ENCODE measurements at places on chromosomes 7 and 10.
A peak's percentile ranks its signal among the peaks of the same experiment; 100 is the strongest.

- peak; percentile 84 for DNase-seq
Measured at GRCh38 chr10:71383972-71384687, 12.6 kb upstream of the CDH23 start.

DNA sequence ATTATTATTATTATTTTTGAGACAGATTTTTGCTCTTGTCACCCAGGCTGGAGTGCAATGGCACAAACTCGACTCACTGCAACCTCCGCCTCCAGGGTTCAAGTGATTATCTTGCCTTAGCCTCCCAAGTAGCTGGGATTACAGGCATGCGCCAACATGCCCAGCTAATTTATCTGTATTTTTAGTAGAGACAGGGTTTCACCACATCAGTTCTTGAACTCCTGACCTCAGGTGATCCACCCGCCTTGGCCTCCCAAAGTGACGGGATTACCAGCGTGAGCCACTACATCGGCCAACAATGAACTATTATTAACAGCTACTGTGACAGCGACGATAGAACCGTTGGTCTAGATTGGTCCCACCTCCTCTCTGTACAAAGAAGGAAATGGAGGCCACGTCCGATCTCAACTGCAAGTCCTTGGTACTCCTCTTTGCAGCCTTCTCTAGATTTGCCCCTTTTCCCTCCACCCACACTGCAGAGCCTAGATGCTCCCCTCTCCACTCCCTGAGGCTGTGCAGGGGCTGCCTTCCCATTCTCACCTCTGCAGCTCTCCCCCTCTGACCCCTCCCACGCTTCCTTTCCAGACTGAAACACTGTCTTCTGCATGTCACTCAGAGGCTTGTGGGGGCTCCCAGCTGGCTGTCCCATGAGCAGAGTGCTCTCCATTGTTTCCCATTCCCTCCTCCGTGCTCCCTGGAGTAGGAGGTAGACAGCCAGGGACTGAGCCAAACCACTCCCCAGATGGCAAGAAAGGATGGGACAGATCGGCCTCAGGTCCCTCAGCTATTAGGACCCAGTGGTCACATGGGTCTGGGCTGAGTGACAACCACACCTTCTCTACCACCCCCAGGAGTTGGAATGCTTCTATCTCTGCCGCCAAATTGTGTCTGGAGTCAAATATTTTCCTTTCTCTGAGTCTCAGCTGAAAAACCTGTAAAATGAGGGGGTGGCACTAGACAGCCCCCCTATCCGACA, 2.3 kb downstream of the LOXL4 start:
- DNase-seq: no peak

GRCh38 chr10:72954596-72955554, at the start of gene PLA2G12B:
Gene PLA2G12B (minus strand): TSS chr10:72954806. CDS start chr10:72954685, 121 bp downstream.
- no peak for DNase-seq

DNA sequence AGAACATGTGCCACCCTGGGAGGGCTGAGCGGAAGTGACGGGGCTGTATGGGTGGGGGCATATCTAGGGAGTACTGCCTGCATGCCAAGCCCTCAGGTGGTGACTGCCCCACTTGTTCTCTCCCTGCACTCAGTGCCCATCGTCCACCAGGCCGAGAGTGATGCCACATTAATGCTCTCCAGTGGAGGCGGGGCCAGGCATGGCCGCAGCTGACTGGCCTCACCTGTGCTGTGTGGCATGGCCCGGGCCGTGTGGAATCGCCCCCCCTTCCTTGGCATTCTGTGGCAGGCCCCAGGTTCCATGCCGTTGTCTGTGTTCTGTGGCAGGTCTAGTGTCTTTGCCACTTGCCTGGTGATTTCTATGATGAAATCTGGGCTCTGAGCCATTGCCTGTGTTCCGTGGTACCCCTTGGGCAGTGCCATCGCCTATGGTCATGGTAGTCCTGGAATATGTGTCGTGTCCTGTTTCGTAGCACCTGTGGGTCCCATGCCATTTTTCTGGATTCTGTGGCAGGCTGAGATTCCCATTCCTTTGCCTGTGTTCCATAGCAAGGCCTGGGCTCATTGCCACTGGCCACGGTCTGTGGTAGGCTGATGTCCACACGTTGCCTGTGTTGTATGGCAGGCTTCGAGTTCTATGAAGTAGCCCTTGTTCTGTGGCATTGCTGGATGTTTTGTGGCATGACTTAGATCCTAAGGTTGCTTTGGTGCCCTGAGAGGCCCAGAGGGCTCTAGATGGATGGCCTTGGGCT, 8.9 kb downstream of the FLNC start:
- DNase-seq: no peak

DNA sequence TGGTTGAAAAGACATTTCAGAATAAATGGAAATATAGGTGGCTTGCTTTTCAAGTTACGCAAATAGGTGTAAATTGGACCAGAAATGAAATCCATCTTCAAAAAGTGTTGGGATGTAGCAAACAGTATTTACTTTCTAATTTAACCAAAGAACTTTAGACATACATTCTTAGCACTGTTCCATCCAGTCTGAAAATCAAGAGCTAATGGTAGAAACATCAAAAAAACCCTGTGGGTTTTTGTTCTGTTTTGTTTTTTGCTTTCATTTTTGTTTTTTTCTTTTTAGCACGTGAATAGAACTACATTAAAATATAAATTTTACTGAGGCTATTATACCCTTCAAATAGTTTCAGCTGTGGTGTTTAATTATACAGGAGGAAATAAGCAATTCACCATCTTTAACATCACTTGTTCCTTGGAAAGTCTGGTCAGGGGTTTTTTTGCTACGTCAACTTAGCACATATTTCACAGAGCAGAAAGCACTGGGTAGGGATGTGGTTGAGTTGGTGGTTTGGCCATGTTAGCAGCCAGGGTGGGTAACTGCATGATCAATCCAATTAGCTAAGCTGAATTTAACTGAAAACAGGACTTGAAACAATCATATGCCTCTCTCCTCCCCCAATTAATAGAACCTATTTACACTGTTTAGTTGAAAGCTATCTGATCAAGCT, 275.4 kb upstream of the PFKP start:
- DNase-seq: no peak

GRCh38 chr7:54995610-54996363, 23.0 kb upstream of the EGFR start:
- no peak for DNase-seq

- no peak for DNase-seq
Measured at GRCh38 chr10:45254892-45255291, 60.5 kb downstream of the OR13A1 start.

DNA sequence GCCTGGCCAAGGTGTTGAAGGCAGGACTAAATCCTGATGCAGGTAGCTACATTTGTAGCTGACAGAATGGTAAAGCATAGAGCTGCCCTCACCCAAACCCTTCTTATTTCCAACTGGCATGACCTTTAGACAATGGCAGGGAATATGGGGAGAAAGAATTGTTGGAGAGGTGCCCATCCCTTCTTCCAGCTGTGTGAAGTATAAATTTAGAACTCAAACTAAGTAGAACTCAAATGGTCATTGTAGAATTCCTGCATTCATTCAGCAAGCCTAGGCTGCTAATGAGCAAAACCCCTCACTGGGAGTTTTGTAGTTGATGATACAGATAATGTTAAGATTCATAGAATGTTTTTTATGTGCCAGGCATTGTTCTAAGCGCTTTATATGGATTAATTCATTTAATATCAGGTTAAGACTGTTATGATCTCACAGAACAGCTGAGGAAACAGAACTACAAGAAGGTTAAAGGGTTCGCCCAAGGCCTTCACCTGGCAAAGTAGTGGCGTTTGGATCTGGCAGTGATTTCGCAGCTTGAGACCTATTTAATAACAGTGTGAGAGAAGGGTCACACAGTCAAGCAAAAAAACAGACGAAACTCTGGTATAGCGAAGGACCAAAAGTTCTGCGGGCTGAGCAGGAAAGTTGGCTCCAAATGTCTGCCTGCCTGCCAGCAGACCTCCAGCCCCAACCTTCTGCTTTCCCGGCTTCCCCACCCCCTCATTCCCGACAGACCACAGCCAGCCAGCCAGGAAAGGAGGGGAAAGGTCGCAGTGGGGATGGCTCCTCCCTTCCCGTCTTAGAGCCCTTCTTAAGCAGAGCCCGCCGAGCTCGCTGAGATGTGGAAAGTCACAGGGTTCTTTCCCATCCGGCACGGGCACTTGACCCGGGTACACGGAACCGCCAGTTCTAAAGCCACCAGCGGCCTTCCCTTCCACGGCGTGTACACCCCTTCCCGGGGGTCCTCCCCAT, 1.6 kb upstream of the HILPDA start:
- peak; percentile 98 for DNase-seq
